ENCODE measurements at places on chromosomes 12 and 14.

DNA sequence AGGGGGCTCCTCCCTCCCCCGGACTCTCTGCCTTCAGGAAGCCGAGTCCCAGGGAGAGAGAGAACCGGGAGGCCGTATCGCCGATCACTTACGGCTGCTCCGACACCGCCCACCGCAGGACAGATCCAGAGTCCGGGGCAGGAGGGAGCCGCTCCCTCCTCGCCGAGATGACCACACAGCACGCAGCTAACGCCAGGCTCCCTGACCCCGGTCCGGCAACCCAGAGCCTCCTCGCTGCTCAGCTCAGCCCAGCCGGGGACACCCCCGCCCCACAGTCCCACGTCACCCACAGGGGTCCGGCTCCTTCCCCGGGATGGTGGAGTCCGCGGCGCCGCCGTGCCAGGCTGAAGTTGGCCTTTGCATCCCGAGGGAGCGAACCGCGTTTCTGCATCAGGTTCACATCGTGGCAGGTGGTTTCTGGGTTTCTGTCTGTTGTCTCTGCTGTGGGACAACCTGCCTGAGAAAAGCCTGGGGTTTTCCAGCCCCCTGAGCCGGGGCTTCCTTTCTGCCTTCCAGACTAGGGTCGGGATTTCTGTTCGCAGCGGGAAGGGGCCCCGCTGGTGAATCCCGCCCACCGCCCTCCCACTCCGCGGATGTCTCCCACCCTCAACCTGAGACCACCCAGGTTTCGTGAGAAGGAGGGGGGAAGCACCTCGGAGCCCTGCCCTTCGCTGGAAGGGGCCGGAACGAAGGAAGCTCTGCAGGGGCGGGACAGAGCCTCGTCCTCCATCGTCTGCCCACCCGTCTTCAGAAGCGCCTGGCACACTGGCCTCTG, 61.2 kb downstream of the NOC4L start:
- no peaks in the 10 kb centered on the region for H3K36me3 ChIP-seq
- peak; percentile 52 for DNase-seq
- no peak overlapping the region for H3K27ac ChIP-seq
- H3K4me1 ChIP-seq = peaks cover 12% of the 10 kb centered on the region

DNA sequence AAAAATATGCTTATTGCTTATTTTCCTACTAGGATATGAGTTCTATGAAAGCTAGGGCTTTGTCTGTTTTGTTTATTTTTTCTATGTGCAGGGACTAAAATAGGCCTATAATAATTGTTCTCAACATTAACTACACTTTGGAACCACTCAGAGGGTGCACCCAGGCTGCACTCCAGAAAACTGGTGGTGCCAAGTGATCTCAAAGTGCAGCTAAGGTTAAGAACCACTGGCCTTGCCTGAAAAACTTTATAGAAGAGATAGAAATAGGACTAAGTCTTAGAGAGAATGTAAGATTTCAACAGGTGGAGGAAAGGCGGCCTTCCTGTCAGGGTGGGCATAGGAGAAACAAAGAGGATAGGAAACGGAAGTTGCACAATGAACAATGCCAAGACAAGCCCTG, 37.7 kb upstream of the NR1H4 start:
- H3K36me3 ChIP-seq = no peaks in the 10 kb centered on the region
- no peaks in the 10 kb centered on the region for H3K4me1 ChIP-seq
- H3K27ac ChIP-seq = no peak overlapping the region
- no peaks in the 10 kb centered on the region for H3K27me3 ChIP-seq
- H3K4me3 ChIP-seq = no peak overlapping the region

- H3K36me3 ChIP-seq = no peaks in the 10 kb centered on the region
- no peak overlapping the region for H3K27ac ChIP-seq
- peaks cover 14% of the 10 kb centered on the region for H3K4me1 ChIP-seq
Observed at GRCh38 chr12:105587237-105587636, 256.7 kb downstream of the C12orf75 start.

GRCh38 chr14:104473649-104474494, 105.7 kb upstream of the C14orf180 start:
- H3K4me3 ChIP-seq = no peak overlapping the region
- H3K27me3 ChIP-seq = no peaks in the 10 kb centered on the region
- H3K27ac ChIP-seq = no peak overlapping the region
- no peaks in the 10 kb centered on the region for H3K36me3 ChIP-seq
- no peak for DNase-seq

DNA sequence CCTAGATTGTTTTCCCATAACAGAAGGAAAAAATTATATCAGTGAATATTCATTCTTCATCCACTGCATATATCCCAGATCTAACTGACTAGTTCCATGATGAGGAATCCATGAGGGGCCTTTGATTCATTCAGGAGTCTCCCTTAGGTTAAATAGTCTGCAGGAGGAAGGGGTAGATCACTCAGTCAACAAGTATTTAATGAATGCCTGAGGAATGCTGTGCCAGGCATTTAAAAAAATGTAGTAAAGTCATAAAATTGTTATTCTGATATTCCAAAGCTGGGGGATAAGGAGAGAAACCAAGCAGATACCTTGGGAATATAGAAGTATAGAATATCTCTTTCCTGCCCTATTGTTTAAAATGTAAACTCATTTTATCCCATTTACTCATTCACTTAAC, 216.2 kb upstream of the CAND1 start:
- no peaks in the 10 kb centered on the region for H3K36me3 ChIP-seq
- H3K27me3 ChIP-seq = no peaks in the 10 kb centered on the region
- H3K4me3 ChIP-seq = no peak overlapping the region
- H3K27ac ChIP-seq = no peak overlapping the region
- DNase-seq = no peak

- H3K4me1 ChIP-seq = no peaks in the 10 kb centered on the region
- H3K27me3 ChIP-seq = no peaks in the 10 kb centered on the region
- H3K4me3 ChIP-seq = no peak overlapping the region
- no peak overlapping the region for H3K27ac ChIP-seq
- DNase-seq = no peak
- no peaks in the 10 kb centered on the region for H3K36me3 ChIP-seq
Observed at GRCh38 chr12:72622556-72622955, 350.4 kb downstream of the TRHDE start.

DNA sequence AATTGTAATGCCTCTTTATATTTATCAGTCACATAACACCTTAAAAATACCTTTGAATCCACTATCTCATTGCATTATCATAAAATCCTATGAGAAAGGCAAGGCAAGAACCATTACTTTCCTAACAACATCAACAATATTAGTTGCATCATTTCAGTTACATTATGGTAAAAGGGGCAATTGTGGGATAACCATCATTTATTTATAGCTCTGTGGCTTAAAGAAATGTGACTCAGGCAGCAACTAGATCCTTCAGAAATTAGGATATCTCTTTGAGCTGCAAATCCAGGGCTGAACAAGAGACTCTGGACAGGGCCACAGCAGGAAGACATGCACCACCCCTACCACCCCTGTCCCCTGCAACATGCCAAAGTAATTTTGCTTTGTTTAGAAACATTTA, 36.4 kb downstream of the EPS8 start:
- H3K4me1 ChIP-seq = peaks cover 77% of the 10 kb centered on the region
- no peak overlapping the region for H3K4me3 ChIP-seq
- H3K27me3 ChIP-seq = no peaks in the 10 kb centered on the region
- H3K36me3 ChIP-seq = no peaks in the 10 kb centered on the region

GRCh38 chr12:55901881-55902490, 25.7 kb downstream of the PYM1 start:
- no peaks in the 10 kb centered on the region for H3K36me3 ChIP-seq
- peaks cover 13% of the 10 kb centered on the region for H3K4me1 ChIP-seq
- H3K27ac ChIP-seq = no peak overlapping the region
- H3K27me3 ChIP-seq = no peaks in the 10 kb centered on the region
- no peak for DNase-seq

DNA sequence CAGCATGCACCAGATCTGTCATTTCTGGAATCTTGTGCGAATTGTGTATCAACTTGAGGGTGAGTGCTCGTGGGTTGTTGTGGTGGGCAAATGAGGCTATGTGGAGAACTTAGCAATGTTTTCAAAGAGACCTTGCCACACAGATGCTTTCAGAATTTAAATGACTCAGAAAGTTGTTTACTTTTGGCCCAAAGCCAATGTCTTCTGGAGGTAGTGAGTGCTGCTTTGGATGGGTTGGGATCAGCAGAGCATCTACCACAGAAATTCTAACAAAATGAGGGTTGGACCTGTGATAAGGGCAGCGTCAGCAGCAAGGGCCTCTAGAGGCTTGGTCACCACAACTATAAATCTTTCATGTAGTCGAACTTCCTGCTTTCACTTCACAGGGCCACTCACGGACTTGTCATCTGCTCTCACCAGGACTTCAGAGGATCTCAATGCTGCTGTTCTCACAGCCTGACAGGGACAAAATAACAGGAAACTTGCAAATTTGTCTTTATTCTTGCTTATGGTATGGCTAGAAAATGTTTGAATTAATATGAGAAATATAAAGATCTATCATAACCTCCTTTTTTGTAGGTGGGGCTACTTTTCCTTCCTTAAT, 111.4 kb downstream of the DACT1 start:
- peak overlapping the region; percentile 19 for H3K27ac ChIP-seq
- peak; percentile 91 for DNase-seq
- H3K36me3 ChIP-seq = no peaks in the 10 kb centered on the region
- H3K4me3 ChIP-seq = no peak overlapping the region
- H3K27me3 ChIP-seq = no peaks in the 10 kb centered on the region

GRCh38 chr12:51695241-51696010, 104.4 kb downstream of the SCN8A start:
- peak; percentile 54 for DNase-seq
- peaks cover 13% of the 10 kb centered on the region for H3K4me1 ChIP-seq
- no peak overlapping the region for H3K4me3 ChIP-seq
- peak overlapping the region; percentile 5 for H3K27ac ChIP-seq
- H3K27me3 ChIP-seq = no peaks in the 10 kb centered on the region
- peaks cover 4% of the 10 kb centered on the region for H3K36me3 ChIP-seq

DNA sequence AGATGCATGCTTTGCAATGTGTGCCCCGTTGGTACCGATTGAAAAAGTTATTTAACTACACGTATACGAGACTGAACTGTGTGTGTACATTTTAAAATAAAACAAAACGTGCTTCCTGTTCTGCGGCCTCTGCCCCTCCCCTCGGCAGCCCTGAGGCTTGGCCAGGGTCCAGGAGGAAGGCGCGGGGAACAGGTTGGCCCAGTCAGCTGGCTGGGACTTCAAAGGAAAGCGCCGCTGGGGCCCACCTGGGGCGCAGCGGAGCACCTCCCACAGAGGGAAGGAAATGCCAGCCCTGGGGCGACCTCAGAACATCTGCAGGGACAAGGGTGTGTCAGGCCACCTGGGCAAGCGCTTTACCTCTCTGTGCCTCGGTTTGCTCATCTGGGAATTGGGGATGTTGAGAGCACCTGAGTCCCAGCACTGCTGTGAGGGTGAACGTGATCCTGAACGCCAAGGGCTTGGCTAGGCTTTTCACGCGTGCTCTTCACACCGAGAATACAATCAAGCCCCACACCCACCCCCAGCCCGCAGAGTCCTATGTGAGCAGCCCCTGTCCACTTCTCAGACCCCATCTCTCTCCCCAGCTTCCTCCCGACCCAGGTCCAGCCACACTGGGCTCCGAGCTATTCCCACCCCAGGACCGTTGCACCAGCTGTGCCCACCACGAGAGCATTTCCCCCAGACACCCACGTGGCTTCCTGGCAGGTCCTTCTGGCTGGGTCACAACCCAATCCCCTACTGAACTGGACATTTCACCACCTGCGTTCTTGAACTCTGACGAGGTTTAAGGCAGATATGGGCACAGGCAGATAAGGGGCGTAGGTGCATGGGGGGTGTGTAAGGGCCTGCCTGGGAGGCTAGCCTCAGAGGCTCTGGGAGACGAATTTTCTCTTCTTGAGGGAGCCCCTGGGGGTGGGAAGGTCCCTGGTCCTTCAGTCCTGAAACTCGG, 41.9 kb upstream of the NCOR2 start:
- H3K27ac ChIP-seq = no peak overlapping the region
- no peaks in the 10 kb centered on the region for H3K36me3 ChIP-seq
- no peak for DNase-seq
- H3K4me1 ChIP-seq = no peaks in the 10 kb centered on the region

- peak overlapping the region; percentile 99 for H3K27ac ChIP-seq
- H3K36me3 ChIP-seq = no peaks in the 10 kb centered on the region
- H3K27me3 ChIP-seq = no peaks in the 10 kb centered on the region
- H3K4me3 ChIP-seq = peak overlapping the region; percentile 65
- DNase-seq = peak; percentile 30
Observed at GRCh38 chr12:27550653-27550975, 26.6 kb downstream of the PPFIBP1 start.

GRCh38 chr14:68471029-68471963, 321.6 kb downstream of the ZFP36L1 start:
- H3K27ac ChIP-seq = no peak overlapping the region
- H3K27me3 ChIP-seq = no peaks in the 10 kb centered on the region
- H3K4me3 ChIP-seq = no peak overlapping the region

- H3K4me3 ChIP-seq = no peak overlapping the region
- peak overlapping the region; percentile 8 for H3K27ac ChIP-seq
- no peaks in the 10 kb centered on the region for H3K4me1 ChIP-seq
- peak; percentile 58 for DNase-seq
- H3K36me3 ChIP-seq = no peaks in the 10 kb centered on the region
Observed at GRCh38 chr12:93847517-93848474, 170.6 kb downstream of the CRADD start.

DNA sequence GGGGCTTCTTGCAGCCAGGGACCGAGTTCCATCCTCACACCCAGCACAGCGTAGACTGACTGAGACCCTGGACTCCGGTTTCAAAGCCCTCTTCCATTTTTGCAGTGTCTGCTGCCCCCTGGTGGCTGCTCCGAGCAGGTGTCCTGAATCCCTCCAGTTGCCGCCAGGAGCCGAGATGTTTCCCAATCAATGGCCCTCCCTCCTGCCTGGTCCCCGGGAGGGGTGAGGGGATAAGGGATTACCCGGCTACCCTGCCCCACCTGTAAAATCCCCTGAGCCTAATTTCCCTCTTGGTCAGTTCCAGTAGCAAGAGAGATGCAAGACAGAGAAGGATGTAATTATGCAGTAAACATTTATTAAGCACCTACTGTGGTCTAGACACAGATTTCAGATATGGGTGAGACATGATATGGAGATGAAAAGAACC, 55.0 kb downstream of the PHETA1 start:
- no peak overlapping the region for H3K4me3 ChIP-seq
- peak; percentile 69 for DNase-seq
- no peak overlapping the region for H3K27ac ChIP-seq
- no peaks in the 10 kb centered on the region for H3K27me3 ChIP-seq

GRCh38 chr12:83114966-83115365, 428.3 kb downstream of the TMTC2 start:
- H3K27ac ChIP-seq = no peak overlapping the region
- H3K4me3 ChIP-seq = no peak overlapping the region
- no peaks in the 10 kb centered on the region for H3K36me3 ChIP-seq
- H3K27me3 ChIP-seq = no peaks in the 10 kb centered on the region
- H3K4me1 ChIP-seq = no peaks in the 10 kb centered on the region

Measured in GM23248 (cell line).